ENCODE measurements at places on chromosomes 12 and 14.

DNA sequence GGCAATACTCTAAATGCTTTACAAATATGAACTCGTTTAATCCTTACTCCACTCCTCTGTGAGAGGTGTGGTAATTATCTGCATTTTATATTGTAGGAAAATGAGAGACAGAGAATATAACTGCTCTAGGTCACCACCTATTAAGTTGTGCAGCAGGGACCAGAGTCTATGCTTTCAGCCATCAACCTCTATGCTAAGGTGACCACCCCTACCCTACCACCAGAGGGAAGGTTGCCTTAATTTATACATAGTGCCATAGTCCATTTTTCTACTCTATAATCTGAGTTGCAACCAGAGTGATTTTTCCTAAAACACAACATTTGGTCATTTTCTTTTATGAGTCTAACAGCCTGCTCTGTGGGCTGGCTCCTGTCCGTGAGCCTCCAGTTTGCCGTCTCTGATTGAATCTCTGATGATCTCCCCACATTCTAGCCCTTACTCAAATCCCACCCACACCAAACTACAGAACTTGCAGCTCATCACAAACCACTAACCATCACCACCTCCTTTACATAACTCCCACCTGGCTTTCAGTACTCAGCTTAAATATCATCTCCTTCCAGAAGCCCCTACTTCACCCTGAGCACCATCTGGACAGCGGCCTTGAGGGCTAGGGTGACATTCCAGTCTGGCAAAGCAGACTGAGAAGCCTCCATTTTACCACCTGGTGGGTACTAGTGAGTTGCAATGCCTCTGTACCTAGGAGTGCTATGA is 126.6 kb downstream of the PPM1H start:
- peak; percentile 73 for ATAC-seq

DNA sequence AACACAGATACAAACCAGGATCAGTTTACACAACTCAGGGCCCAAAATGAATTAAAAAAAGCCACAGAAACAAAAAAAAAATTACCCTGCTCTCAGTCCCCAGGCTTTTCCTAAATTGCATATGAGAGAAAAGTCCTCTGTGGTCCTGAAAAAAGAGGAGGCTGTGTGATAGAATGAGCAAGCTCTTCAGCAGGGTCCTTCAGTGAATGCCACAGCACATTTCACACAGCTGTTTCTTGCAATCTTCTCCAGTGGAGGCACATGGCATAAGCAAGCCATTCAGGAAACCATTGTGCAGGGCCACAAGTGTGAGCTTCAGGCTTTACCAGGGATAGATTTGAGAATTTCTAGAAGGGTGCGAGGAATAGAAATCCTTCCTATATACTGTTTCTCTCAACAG is 168.5 kb downstream of the PPM1H start:
- ATAC-seq: no peak

- ATAC-seq: no peak
These were observed 78.8 kb downstream of the SPPL3 start for GRCh38 chr12:120825337-120825736.

- peak; percentile 59 for ATAC-seq
These were observed 1.6 kb upstream of the CDKN1B start for GRCh38 chr12:12715459-12716150.

GRCh38 chr14:54722791-54723432 is 156.0 kb downstream of the SAMD4A start:
- ATAC-seq: peak; percentile 79

DNA sequence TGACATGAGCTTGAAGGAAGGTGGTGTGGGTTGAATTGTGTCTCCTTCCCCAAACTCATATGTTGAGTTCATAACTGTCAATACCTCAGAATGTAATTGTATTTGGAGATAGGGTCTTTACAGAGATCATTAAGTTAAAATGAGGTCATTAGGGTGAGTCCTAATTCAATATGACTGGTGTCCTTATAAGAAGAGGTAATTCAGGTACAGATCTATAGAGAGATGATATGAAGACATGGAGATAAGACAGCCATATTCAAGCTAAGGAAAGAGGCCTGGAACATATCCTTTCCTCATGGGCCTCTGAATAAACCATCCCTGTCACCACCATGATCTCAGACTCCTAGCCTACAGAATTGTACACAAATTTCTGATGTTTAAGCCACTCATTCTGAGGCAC is 514.7 kb upstream of the MGAT4C start:
- ATAC-seq: no peak

DNA sequence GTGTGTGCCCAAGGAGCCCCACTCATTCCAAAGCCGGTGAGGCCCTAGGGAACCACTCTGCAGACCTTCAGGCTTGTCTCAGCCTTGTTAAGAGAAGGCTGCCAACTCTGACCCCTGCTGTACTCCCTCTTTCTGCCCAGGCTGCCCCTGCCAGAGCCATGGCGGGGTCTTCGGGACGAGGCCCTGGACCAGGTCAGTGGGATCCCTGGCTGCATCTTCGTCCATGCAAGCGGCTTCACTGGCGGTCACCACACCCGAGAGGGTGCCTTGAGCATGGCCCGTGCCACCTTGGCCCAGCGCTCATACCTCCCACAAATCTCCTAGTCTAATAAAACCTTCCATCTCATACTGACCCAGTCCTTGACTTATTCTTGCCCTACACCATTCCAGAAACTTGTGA is 7.3 kb downstream of the MYG1 start:
- ATAC-seq: no peak

DNA sequence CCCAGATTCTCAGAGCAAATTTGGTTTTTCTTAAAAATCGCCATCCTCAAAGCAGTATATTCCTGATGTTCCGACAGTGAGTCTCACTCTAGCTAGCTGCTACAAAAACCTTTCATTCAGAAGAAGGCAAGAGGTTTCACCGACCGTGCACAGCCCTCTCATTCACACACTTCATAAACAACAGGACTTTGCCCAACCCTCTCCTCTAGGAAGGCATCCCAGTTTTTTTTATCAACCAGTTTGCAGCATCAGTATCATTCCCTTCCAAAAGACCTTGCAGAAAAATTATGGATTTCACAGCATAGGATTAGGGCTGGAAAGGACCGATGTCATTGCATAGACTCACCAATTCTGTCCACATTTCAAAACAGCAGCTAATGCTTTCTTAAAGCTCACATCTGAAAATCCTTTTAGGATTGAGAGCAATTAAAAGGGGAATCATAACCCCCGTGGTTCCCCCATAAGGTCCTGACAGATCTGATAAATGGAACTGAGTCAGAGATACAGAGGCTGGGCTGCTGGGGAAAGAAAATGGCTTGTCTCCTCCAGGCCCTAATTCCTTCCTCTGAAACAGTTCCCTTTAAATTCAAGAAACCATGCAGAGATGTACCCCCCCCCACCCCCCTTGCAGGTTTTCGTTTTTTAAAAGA is 597 bp downstream of the SVOP start:
- no peak for ATAC-seq

DNA sequence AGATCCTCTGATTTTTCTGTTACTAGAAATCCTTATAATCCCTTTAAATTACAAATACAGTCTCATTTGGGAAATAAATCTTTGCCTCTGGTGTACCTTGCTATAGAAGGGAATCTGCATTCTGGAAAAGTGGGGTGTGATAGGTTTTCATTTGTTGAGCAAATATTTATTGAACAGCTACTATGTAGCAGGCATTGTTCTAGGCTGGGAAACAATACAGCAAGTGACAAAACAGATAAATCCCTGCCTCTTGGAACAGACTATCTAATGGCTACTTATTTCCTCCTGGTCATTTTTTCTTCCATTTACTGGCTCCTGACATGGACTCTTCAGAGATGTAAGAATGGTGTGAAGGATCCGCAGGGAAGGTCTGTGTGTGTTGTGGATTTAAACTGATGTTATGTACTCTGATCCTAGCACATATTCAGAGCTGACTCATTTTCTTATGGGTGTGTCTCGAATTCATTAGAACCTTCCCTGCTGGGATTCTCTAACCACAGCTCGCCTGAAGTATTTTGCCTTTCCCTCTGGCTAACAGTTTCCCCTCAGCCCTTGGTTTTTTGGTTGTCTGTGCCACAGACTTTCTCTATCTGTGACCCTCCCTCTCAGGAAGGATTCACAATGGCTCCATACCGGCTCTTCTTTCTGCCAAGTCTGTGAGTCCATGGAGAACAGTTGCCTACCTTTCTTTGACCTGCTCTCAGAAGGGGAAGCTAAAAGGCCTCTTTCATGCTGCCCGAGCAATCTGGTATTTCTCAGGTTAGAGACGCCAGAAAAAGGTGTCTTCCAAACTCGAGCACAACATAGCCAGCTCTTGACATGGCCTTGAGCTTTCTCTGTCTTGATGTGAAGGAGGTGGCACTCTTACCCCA is 53.7 kb downstream of the TMTC2 start:
- ATAC-seq: no peak

- ATAC-seq: no peak
These were observed 1.9 kb upstream of the FUT8 start for GRCh38 chr14:65410640-65411039.

GRCh38 chr14:62168564-62169155 is 406.4 kb downstream of the SNAPC1 start:
- no peak for ATAC-seq

DNA sequence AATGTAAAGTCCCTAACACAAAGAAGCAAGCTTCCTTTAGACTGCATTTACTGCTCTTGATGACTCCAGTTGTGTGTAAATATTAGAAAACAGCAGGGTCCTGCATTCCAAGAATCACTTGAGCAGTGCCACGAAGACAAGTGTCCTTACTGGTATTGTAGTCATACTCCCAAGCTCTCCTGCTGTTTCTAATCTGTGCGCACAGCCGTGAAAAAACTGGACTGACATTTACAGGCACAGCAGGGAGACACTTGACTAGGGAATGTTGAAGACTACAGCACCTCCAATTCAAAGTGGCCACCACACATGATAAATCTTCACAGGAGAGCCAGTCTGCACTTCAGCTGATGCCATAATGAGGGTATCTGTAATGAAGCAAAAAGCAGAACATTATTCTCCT is 91.4 kb downstream of the VRK1 start:
- ATAC-seq: no peak

GRCh38 chr12:53838978-53839377 is 87.2 kb upstream of the CISTR start:
- ATAC-seq: no peak

DNA sequence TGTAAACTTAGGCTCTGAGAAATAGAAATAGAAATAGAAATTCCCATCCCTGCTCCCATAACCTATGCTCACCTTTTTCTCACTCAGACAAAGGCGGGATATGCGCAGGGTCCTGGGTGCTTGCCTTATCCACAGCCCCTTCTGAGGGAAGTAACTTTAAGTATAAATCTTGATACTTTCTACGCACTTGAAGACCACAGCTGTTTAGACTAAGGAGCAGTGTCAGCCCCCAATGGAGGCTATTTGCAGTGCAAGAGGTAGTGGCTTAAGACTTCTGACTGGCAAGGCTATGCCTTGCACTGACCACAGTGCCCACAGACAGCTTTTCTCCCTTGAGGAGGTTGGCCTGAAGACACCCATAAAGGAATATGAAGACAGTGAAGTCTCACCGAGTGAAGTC is 35.2 kb downstream of the ASCL1 start:
- peak; percentile 49 for ATAC-seq

GRCh38 chr12:12776261-12776660 is 9.2 kb upstream of the APOLD1 start:
- no peak for ATAC-seq

GRCh38 chr14:53032161-53032803 is 81.4 kb upstream of the FERMT2 start:
- ATAC-seq: no peak

DNA sequence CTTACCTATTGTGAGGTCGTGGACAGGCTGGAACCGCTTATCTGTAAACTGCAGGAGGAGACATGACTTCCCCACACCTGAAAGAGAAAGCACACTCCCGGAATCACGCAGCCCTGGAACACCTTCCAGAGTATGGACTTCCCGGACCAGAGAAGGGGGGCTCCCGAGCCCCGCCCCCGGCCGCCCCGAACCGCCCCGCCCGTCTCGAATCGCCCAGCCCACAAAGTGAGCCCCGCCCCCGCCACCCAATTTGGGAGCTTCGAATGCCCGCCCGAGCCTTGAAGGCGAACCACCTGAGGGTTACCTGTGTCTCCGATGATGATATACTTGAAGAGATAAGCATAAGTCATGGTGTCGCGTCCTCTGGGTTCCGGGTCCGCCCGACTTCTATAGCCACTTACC is 235 bp downstream of the RAB2B start:
- peak; percentile 77 for ATAC-seq

GRCh38 chr12:124861898-124862676 is 1.6 kb downstream of the SCARB1 start:
- peak; percentile 51 for ATAC-seq

Data from stimulated activated memory B cell treated with anti-CD40 and anti-IgM and Interleukin-4, amounts not matched to agents 10 μg/mL and 1 μg/mL and 100 μg/mL, for 72 hours (primary cell).